Activated CD4-positive, alpha-beta T cell treated with anti-CD3 and anti-CD28 coated beads for 4 hours (primary cell): ENCODE measurements at places on chromosomes 13 and 19.

DNA sequence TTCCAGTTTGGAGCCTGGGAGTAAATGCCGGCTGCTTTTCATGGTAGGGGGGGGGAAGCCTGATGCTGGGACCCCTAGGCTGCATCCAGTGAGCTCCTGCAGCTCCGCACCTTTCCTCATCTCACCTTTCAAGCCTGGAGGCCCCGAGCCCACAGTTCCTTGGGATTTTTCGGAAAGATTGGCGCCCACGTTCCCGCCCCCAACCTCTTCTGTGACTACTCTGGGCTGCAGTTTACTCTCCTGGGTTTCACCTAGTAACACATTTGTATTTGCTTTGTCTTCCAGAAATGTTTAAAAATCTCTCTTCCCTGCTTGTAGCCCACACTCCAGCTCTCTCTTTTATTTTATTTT lies 51.9 kb upstream of the SPATA13 start:
- no peak for DNase-seq

DNA sequence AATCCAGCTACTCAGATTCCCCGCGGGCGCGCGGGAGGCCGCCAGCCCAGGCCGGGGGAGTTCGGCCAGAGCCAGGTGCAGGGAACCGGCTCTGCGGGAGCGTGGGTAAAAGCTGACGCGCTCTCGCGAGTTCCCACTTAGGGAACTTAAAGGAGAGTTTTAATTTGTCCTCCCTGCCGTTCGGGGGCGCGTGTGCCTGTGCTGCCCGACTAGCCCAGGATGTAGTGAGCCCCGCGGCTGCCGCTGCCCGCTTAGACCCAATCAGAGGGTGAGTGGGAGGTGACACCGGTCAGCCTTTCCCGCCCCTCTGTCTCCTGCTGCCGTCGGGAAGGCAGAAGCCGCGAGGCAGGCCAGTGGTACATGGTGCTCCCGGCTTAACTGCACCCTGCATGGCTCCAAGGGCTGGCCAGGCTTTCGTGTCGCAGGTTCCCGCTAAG lies 36.0 kb upstream of the NEK3 start:
- DNase-seq = peak; percentile 43

DNA sequence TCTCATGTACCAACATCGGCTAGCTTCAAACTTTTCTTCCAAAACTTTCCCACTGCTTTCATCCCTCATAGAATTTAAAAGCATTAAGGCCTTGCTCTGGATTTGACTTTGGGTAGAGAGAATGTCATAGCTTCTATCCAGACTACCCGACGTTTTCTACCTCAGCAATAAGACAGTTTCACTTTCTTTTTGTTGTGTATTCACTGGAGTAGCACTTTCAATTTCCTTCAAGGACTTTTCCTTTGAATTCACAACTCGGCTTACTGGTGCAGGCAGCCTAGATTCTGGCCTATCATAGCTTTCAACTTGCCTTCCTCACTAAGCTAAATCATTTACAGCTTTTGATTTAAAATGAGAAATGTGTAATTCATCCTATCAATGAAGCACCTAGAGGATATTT lies 420.4 kb upstream of the GPC6 start:
- no peak for DNase-seq

GRCh38 chr19:16327911-16328823 lies 3.5 kb downstream of the KLF2 start:
- peak; percentile 39 for DNase-seq

DNA sequence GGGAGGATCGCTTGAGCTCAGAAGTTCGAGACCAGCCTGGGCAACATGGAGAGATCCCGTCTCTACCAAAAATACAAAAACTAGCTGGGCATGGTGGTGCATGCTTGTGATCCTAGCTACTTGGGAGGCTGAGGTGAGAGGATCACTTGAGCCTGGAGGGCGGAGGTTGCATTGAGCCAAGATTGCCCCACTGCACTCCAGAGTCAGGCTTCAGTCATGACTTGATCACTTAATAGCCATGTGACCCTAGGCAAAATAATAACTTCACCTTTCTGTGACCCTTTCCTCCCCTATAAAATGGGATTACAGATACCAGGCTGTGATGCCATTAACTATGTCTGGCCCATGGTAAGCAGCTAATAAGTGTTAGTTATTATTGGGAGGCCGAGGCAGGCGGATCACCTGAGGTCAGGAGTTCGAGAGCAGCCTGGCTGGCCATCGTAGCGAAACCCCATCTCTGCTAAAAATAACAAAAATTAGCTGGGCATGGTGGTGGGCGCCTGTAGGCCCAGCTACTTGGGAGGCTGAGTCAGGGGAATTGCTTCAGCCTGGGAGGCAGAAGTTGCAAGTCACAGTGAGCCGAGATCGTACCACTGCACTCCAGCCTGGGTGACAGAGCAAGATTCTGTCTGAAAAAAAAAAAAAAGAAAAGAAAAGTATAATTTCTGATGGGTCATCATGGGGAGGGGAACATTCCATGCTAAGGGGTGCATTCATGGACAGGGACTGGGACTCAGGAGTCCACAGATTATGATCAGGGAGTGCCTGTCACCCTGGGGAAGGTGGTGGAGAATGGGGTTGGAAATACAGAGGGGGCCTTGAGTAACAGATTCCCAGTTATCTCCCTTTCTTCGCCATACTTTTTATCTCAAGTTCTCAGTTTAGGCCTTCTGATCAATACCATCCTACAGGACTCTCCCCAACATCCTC lies 15.5 kb downstream of the TPM4 start:
- DNase-seq = no peak

DNA sequence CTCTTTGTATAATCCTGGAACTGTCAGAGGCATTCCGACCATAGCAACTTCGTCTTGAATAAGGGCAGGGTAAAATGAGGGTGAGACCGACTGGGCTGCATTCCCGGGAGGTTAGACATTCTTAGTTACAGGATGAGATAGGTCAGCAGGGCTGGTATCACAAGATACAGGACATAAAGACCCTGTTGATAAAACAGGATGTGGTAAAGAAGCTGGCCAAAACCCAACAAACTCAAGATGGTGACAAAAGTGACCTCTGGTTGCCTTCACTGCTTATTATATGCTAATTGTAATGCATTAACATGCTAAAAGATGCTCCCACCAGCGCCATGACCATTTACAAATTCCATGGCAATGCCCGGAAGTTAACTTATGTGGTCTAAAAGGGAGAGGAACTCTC lies 27.7 kb upstream of the MBNL2 start:
- no peak for DNase-seq

DNA sequence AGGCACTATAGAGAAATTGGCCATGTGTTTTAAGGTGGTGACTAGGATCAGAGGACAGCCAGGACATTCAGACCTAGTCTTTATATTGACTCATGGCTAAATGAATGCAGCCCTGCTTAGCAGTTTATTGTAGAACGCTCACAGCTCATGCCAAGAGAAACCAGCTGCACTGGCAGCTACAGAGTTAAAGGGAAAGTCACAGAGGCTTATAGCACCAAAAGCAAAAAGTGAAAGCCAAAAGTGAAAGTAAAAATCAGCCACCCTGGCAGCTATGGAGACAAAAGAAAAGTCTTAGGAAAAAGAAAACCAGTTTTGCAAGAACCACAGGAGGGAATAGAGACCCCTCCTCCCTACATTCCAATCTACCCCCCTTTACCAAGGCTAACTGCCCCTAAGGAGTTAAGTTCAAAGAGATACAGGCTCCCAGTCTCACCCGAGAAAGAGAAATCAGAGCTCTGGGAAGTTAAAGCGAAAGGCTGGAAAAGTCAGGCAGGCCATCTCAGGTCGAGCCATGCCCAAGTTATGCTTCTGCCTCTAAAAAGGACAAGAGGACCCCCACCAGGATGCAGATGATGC lies 99.0 kb downstream of the ZNF429 start:
- DNase-seq = no peak

DNA sequence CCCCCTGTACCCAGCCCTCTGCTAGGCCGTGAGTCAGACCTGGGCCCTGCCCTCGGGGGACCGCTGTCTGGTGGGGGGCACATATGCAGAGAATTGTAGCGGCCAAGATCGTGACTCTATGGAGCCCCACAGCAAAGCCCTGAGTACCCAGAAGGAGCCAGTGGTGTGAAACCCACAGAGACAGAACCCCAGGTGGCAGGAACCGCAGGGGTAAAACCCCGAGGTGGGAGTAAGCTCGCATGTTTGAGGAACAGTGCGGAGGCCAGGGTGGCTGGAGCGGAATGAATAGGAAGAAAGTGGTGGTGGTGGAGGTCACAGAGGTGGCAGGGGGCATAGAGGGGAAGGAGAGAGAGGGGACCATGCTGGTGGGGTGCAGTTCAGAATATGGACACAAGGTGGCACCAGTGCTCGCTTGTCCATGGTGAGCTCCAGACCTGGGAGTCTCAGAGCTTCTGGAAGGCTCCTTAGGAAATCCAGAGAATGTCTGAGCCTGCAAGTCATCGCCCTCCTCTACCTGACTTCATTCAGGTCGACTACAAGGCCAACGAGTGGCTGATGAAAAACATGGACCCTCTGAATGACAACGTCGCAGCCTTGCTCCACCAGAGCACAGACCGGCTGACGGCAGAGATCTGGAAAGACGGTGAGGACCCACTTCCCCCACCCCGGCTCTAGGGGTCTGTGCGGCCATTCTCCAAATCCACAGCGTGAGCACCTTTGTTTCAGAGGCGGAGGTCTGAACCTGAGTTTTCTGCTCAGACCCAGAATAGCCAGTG lies 48.9 kb downstream of the MYH14 start:
- peak; percentile 24 for DNase-seq

- no peak for DNase-seq
Observed at GRCh38 chr13:30431269-30431940, 9.1 kb downstream of the UBE2L5 start.

DNA sequence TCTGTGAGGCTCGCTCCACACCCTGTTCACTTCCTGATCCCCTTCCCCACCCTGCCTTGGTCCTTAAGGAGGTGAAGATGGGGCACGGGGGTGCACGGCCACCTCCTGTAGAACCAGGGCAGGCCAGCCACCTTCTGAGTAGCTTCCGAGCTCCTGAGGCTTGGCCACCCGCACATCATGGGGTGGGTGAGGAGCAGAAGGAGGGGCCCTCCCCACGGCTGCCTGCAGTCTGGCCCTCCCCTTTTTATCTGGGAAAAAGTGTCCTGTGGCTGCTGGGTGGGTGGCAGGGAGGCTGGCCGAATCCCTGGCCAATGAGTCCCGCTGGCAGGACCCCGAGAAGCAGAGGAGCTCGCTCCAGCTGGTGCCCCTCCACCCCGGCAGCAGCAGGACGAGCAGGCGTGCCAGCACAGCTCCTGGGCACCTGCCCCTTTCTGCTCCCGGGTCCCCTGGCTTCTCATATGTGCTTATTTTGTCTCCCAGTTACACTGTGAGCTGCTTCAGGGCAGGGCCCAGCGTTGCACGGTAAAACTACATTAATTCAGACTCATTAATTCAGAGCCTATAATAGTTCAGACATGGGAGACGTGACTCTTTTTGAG lies 135.0 kb downstream of the KDM4B start:
- DNase-seq = no peak

GRCh38 chr13:94318418-94318817 lies 161.1 kb downstream of the DCT start:
- no peak for DNase-seq

DNA sequence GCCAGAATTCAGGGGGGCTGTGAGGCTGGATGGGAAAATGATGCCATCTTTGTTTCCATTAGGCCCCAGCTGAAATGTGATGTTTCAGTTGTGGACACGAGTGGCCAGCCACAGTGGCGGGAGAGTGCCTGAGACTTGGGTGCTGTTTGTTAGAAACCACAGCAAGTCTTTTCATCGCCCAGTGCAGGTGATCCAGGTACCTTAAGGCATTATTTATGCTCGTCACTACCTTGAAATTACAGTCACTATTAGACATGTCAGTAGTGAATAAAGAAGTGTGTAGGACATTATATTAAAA lies 82.5 kb upstream of the TM9SF2 start:
- no peak for DNase-seq

DNA sequence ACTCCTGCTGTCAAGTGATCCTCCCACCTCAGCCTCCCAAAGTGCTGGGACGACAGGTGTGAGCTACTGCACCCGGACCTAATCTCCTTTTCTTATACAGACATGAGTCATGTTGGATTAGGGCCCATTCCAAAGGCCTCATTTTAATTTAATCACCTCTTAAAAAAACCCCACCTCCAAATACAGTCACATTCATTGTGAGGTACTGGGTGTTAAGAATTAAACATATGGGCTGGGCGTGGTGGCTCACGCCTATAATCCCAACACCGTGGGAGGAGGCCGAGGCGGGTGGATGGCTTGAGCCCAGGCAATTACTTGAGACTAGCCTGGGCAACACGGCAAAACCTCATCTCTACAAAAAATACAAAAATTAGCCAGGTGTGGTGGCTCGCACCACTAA lies 46.6 kb downstream of the PIN1 start:
- DNase-seq = no peak

DNA sequence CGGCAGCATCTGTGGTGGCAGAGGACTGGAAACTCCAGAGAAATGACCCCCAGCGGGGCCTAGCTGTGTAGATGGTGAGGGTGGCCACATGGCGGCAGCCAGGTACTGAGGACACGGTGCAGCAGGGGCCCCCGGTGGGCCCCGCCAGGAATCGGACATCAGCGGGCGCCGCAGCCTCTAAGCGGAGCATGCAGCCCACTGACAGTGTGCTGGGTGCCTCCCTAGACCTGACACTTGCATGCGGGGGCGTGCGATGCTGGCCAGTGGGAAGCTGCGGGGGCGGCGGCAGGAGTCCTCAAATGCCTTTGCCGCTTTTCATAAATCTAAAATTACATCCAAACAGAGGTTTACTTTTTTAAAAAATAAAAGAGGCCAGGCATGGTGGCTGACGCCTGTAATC lies 16.1 kb downstream of the ADAT3 start:
- DNase-seq = no peak

DNA sequence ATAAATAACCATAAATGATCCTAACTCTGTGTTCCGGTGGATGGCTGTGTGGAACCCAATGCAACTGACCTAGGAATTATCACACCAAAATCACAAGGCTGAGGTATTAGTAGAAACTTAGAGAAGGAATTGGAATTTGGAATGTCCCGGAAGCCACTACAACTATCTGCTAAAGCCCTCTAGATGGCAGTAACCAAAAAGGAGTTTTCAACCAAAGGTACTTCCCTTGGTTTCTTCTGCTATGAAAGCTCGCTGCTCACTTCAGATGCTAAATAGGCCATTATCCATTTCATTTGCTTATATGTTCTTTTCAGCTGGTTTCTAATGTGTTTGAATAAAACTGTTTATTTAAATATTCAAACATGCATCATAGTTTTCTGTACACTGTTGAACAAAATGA lies 1589.1 kb upstream of the SPRY2 start:
- no peak for DNase-seq
